ENCODE measurements at places on chromosomes 6 and 20.

DNA sequence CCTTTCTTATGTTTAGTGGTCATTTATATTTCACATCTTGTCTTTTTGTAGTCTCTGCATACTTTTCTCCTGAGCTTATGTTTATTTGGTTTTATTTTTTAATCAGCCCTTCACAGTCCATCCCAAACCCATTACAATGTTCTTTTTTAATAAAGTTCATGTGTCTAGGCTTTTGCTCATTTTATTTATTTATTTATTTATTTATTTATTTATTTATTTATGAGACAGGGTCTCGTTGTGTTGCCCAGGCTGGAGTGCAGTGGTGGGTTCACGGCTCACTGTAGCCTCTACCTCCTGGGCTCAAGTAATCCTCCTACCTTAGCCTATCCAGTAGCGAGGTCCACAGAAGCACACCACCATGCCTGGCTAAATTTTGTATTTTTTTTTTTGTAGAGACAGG lies 3.1 kb downstream of the COQ3 start:
- DNase-seq: no peak

- no peak for DNase-seq
These were observed 134.2 kb downstream of the GMDS start for GRCh38 chr6:2111162-2111677.

DNA sequence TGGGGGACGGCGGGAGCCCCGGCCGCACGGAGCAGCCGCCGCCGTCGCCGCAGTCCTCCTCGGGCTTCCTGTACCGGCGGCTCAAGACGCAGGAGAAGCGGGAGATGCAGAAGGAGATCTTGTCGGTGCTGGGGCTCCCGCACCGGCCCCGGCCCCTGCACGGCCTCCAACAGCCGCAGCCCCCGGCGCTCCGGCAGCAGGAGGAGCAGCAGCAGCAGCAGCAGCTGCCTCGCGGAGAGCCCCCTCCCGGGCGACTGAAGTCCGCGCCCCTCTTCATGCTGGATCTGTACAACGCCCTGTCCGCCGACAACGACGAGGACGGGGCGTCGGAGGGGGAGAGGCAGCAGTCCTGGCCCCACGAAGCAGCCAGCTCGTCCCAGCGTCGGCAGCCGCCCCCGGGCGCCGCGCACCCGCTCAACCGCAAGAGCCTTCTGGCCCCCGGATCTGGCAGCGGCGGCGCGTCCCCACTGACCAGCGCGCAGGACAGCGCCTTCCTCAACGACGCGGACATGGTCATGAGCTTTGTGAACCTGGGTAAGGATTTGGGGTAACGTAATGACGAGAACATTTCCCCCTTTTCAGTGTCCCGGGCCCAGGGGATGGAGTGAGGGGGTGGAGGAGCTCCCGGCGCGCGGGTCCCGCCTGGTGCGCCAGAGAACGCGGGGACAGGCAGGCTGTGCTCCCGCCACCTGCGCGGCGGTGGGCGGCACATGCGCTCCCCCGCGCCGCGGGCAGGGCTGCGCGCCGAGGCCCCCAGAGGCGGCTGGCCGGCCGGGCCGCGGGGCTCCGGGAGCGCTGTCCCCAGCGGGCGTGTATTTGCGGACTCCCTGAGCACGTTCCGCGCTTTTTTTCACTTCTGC lies 1.4 kb downstream of the BMP6 start:
- peak; percentile 47 for DNase-seq

- no peak for DNase-seq
These were observed 193.1 kb upstream of the SHLD1 start for GRCh38 chr20:5557123-5557522.

- DNase-seq: no peak
These were observed 878.6 kb upstream of the MANEA start for GRCh38 chr6:94698773-94699172.

DNA sequence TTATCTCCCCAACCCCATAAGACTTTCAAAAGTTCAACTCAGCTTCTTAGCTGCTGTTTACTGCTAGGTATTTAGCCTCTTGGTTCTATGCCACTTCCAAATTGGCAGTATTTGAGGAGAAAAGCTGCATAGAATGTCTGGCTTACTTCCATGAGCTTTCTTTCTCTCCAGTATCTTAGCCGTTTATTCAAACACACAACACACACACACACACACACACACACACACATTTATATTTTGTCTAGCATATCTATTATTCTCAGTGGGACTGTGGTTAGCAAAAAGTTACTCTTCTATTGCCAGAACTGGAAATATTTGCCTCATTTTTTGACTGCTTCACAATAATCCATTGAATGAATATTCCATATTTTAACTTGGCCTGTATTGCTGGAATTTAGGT lies 634.2 kb upstream of the IMPG1 start:
- DNase-seq: no peak

- no peak for DNase-seq
These were observed 315.3 kb upstream of the SLC35B3 start for GRCh38 chr6:8750627-8751026.

- no peak for DNase-seq
These were observed 432.8 kb downstream of the CD83 start for GRCh38 chr6:14550410-14550809.

- no peak for DNase-seq
These were observed 2.0 kb upstream of the FOXC1 start for GRCh38 chr6:1607516-1608221.

GRCh38 chr20:45011108-45011526 lies 44.8 kb downstream of the STK4 start:
- peak; percentile 44 for DNase-seq

Data from mesothelial cell of epicardium (in vitro differentiated cells).